ENCODE measurements at places on chromosomes 11 and 22.

DNA sequence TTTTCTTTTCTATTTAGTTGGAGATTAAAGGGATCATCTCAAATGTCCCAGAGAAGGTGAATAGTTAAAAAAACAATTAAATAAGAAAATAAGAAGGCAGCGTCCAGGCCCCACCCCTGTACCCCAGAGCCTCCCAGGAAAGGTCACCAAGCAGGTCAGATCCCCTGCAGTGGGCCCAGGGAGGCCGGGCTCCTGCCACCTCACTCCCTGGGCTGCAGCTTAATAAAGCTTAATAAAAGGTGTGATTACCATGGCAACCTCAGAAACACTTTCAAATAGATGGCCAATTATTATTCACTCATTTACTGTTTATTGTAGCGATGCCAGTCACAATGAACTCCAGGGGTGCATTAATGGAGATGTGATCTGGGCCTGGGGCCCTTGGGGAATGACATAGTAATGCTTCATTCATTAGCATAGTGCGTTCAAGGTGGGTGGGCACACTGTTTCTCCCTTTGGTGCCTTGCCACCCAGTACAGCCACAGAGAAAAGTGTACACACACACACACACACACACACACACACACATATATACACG is 386.2 kb downstream of the CADM1 start:
- no peak for DNase-seq

DNA sequence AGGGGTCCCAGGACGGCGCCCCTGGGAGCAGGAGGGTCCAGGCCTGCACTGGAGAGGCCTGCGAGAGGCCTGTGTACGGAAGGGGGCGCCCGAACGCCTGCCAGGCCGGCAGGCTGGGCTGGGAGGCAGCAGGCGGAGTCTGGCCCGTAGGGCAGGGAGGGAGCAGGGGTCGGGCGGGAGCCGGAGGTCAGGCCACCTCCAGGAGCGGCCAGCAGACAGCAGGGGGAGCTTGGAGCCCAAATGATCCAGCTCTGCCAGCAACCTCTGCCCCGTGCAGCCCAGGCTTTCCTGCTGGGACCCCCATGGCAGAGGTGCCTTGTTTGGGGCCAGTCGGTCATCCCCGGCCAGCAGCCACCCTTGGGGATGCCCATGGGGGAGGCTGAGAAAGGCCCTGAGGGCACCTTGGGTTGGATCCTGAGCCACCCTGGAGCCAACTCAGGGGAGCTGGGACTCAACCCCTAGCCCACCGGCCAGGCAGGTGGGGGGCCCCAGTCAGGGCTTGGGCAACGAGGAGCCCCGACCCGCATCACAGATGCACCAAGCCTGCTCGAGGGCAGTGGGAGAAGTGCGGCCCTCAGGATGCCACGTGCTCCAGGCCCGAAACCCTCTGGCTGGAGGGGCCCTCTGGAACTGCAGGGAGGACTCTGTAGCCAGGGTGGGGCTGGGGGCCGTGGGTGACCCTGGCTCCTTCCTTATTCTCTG is 9.6 kb upstream of the SYT8 start:
- DNase-seq: no peak

GRCh38 chr22:38282397-38282796 is 9.6 kb upstream of the TMEM184B start:
- no peak for DNase-seq

- no peak for DNase-seq
Measured at GRCh38 chr11:107413352-107413751, 44.3 kb downstream of the CWF19L2 start.

GRCh38 chr11:10382518-10382917 is 72.5 kb upstream of the AMPD3 start:
- DNase-seq: no peak

GRCh38 chr11:1502954-1503707 is 16.6 kb upstream of the MOB2 start:
- no peak for DNase-seq

DNA sequence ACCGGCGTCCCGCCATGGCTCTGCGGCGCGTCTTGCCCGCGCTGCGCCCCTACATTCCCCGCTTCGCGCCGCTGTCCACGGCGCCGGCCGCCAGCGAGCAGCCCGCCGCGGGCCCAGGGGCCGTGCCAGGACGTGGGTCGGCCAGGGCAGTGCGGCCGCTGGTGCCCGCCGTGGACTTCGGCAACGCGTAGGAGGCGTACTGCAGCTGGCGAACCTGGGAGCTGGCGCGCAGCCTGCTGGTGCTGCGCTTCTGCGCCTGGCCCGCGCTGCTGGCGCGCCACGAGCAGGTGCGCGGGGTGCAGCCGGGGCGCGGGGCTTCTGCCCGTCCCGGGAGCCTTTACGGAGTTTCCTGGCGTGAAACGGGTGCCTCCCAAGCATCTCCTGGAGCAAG is 20.1 kb downstream of the DGCR6L start:
- no peak for DNase-seq

GRCh38 chr22:22219140-22219996 is 25.2 kb upstream of the VPREB1 start:
- no peak for DNase-seq

GRCh38 chr11:117761993-117762392 is 35.0 kb downstream of the DSCAML1 start:
- no peak for DNase-seq

- peak; percentile 54 for DNase-seq
Measured at GRCh38 chr11:9663699-9664275, at the start of gene SWAP70. TSS of gene SWAP70 (plus strand) at chr11:9664077. CDS start at chr11:9664180, 103 bp downstream.
